ENCODE measurements at places on chromosomes 16 and 17.

GRCh38 chr16:10202649-10203048 lies 20.4 kb upstream of the GRIN2A start:
- DNase-seq: no peak

DNA sequence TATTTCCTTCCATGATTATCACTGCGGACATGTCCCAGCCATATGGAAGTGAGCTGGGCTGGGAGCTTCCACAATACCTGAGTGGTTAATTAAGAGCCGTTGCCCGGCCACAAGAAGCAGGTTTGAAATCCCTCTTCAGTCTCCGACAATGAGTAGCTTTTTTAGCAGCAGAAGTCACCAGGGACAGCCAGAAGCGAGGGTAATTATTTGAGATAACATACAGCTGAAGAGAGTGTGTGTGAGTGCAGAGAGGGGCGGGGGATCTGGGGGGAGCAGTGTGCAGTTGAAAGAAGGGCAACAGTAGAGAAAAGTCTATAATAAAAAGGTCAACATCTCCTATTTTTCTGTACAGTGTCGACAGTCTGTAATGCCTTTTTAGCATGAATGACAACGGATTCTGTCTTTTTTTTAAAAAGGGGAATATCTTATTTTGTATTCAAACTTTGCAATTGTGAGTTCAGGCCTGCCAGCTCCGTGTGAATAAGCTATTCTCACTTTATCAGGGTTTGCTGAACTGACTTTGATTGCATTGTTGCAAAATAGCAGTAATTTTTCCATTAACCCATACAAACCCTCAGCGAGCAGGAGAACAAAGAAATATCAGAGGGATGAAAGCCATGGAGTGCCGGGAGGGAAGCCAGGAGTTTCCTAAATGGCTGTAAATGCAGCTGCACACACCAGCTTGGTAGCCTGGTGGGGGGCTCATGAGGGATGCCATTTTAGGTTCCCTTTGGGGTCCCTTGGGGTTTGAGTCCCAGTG lies 220.3 kb upstream of the IRX3 start:
- DNase-seq: no peak

DNA sequence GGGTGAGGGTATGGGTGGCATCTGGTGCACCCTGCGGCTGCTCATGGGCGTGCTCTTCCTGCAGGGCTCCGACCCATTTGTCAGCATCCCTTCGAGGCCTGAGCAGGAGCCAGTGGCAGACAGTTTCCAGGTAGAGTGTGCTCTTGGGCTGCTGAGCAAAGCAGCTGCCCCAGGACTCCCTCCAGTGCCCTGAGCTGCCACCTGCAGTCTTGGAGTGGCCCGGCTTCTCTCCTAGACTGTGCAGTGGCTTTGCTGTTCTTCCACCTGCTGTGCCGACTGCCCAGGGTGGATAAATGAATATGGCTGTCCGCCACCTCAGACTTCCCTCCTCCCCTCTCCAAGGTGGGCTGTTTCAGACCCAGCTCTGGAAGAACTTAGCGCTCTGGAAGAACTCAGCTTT lies 10.8 kb upstream of the JPT2 start:
- DNase-seq: no peak

DNA sequence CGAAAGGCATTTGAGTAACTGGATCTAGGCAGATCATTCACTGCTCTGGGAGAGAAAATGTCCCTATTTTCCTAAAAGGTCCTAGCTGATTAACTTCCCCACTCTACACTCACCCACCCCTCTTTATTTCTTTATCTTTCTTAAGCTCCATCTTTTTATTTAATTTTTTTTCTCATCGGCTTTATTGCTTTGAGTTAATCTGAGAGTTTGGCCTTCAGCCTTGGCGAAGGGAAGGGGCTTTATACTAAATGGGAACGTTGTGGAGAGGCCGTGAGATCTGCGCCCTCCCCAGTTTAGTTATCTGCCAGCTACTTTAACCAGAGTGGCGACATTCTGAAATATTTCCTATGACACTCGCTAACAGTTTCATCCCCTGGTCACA lies 882 bp upstream of the TOX3 start:
- DNase-seq: no peak

GRCh38 chr17:20235747-20236146 lies 226.6 kb downstream of the SPECC1 start:
- DNase-seq: no peak
